ENCODE measurements at places on chromosomes 3 and 15.

DNA sequence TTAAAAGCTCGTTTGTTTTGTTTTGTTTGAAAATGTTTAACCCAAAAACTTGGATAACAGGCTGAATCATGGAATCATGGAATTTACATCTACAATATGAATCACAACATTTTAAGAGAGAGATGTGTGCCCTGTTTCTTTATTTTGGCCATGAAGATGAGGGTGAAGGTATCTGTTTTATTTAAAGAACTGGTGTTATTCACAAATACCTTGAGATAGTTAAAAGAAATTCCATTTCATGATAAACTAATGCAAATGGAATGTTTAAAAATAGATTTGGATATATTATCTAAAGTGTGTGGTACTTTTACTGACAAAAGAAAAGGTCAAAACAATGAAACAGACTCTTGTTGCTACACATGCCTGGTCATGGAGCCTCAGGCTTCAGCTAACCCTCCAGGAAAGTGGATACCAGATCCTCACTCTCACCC lies 486.0 kb upstream of the CFAP20DC start:
- no peak for DNase-seq

- DNase-seq, result no peak
Observed at GRCh38 chr3:69212411-69213160, 90.2 kb upstream of the LMOD3 start.

- no peak for DNase-seq
Observed at GRCh38 chr3:170107941-170108340, 70.1 kb downstream of the GPR160 start.

DNA sequence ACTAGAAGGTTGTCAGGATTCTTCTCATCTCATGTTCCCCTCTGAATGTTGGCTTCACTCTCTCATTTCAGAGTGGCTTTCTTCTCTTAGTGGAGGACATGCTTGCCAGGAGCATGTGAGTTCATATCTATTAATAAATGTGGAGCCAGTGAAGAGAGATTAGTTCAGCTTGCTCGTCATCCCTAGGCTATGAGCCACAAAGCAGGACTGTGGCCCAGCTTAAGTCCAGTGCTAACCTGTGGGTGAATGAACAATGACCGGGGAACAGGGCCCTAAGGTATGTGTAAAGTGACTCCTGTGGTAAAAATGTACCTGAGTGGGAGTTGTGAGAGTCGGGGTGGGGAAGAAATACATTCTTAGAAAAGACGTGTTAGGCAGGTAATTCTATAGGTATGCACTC lies 96.9 kb upstream of the TBL1XR1 start:
- no peak for DNase-seq

DNA sequence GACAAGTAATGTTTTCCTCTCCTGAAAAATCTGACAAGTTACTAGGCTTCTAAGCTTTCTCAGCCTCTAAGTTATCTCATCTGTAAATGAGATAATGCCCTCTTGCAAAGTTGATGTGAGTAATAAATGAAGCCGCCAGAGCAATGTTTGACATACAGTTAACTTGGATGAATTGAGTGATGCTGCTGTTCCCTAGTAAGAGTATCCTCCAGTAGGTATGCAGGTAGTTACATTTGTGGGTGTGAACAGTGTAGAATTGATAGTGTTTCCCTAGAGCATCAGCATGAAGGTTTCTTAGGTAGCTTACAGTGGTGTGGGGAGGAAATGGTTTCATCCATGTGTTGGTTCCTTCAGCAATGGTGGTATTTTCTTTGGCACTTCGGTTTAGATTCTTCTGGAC lies 3.4 kb downstream of the ATP2C1 start:
- no peak for DNase-seq

- DNase-seq, result no peak
Observed at GRCh38 chr15:26551473-26551872, 221.4 kb downstream of the GABRB3 start.

GRCh38 chr3:51099794-51100535 lies 285.1 kb upstream of the MANF start:
- no peak for DNase-seq

GRCh38 chr3:189806171-189806951 lies 175.2 kb downstream of the TP63 start:
- no peak for DNase-seq

DNA sequence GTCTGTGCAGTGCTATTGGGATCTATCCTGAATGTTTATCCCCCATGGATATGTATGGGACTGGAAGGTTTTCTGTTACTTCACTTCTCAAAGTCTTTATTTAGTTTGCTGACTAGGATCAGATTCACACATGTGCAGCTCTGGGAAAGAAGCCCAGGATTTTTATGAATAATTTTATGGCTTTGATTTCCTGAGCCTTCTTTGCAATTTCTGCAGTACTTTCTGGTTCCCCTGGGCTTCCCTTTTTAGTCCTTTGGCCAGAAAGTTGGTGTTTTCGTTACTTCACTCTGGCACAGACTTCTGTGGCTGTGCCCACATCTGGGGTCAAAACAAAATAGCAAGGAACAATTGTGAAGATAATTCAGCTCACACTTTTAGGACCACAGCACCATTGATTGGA lies 721.0 kb downstream of the OTOL1 start:
- DNase-seq, result no peak
